Sigmoid colon (tissue), 7 donors: ENCODE measurements at places on chromosomes 1 and 21.

DNA sequence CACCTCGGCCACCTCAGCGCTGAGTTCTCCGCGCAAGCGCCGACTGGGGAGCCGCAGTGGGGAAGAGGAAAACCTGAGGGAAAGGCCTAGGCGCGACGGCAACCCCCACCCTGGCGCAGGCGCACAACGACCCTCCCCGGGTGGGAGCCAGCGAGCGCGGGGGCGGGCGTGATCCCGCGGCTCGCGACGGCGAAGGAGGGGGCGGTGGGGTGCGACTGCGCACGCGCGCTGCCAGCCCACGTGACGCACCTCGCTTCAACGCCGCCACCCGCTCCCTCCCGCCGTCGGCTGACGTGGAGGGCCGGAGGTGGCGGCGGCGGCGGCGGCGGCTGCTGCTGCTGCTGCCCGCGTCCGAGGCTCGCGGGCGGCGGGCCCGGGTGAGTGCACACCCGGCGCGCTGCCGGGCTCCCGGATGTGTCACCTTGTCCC, at the start of the genes PIGP and TTC3:
PIGP (minus strand) TSS at position 84 of the 429 bp plus-strand sequence. CDS start 556 bp downstream, outside the sequence.
TTC3 (plus strand) TSS at position 267 of the 429 bp plus-strand sequence. CDS start 14,004 bp downstream, outside the sequence.
- H3K27me3 ChIP-seq: no peaks in the 10 kb centered on the region
- DNase-seq: peak; percentile 97
- no peaks in the 10 kb centered on the region for H3K36me3 ChIP-seq
- H3K4me3 ChIP-seq: peak within 1 kb of the TSS; percentile 93
- no peaks in the 10 kb centered on the region for H3K4me1 ChIP-seq
- peak within 1 kb of the TSS; percentile 94 for H3K27ac ChIP-seq

GRCh38 chr21:38166173-38166535, 90.6 kb upstream of the KCNJ15 start:
- no peaks in the 10 kb centered on the region for H3K27me3 ChIP-seq
- no peak for DNase-seq
- no peaks in the 10 kb centered on the region for H3K4me1 ChIP-seq

DNA sequence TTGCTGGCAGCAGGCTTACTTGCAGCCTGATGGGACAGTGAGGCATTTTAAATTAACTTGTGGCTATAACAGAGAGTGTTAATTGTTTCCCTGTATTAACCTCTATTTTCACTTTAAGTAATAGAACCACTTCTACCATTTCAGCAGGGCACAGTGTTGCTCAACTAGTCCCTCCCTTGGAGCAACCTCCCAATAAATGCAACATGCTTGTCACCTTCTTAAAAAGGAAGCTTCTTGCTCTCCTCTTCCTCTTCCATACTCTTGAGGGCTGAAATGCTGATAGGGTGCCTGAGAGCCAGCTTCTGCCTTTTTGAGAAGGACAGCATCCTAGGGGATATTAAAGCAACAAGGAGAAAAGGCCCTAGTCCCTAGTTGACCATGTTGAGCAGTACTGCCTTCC, 52.1 kb downstream of the C4BPA start:
- no peak overlapping the region for H3K4me3 ChIP-seq
- DNase-seq: no peak
- H3K27ac ChIP-seq: no peak overlapping the region
- H3K36me3 ChIP-seq: no peaks in the 10 kb centered on the region
- no peaks in the 10 kb centered on the region for H3K27me3 ChIP-seq

DNA sequence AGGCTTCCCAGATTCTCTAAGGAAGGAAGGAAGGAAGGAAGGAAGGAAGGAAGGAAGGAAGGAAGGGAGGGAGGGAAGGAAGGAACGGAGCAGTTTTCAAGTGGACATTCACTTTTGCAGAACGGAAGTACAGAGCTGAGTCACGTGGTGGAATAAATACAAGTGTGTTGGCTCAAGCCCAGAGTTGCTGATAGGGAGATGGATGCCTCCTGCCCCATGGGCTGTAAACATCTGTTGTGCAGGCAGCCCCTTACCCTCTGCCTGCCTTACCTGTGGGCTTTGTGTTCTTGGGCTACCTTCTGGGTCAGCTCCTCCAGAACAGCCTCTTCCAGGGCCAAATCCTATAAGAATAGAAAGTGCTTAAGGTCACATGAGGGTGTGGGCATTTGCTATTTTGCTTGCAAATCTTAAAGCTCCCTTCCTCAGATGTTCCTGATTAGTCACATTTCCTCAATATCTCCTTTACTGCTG, 121.7 kb downstream of the SMYD2 start:
- H3K27ac ChIP-seq: no peak overlapping the region
- no peaks in the 10 kb centered on the region for H3K27me3 ChIP-seq
- DNase-seq: no peak
